ENCODE measurements at places on chromosomes 1 and 21. TPM values are rescaled to one million over a fixed set of nuclear protein-coding genes. Genes with fewer than 3 reads are reported as not detected.

Gene MRPL24
- total RNA-seq, result 37.7 TPM

Gene C1orf87
- total RNA-seq, result not detected

Gene TEX35
- total RNA-seq, result not detected

Gene SNAPIN
- total RNA-seq, result 23.6 TPM

Gene PTGFR
- 0.87 TPM for total RNA-seq

Gene LCE1B
- total RNA-seq, result not detected

Gene CLK2
- 41.0 TPM for total RNA-seq

Gene GOLT1A
- 6.5 TPM for total RNA-seq

Gene PER3
- 9.5 TPM for total RNA-seq

Gene CCDC27
- not detected for total RNA-seq

Gene TDRD5
- 0.92 TPM for total RNA-seq

Gene LCE2B
- total RNA-seq, result not detected

Gene KIF14
- total RNA-seq, result 2.0 TPM

Measured in left colon (tissue), 2 donors.